ENCODE measurements at places on chromosomes 6 and 20.

- no peak for DNase-seq
Observed at GRCh38 chr6:35185302-35185681, 28.5 kb upstream of the SCUBE3 start.

DNA sequence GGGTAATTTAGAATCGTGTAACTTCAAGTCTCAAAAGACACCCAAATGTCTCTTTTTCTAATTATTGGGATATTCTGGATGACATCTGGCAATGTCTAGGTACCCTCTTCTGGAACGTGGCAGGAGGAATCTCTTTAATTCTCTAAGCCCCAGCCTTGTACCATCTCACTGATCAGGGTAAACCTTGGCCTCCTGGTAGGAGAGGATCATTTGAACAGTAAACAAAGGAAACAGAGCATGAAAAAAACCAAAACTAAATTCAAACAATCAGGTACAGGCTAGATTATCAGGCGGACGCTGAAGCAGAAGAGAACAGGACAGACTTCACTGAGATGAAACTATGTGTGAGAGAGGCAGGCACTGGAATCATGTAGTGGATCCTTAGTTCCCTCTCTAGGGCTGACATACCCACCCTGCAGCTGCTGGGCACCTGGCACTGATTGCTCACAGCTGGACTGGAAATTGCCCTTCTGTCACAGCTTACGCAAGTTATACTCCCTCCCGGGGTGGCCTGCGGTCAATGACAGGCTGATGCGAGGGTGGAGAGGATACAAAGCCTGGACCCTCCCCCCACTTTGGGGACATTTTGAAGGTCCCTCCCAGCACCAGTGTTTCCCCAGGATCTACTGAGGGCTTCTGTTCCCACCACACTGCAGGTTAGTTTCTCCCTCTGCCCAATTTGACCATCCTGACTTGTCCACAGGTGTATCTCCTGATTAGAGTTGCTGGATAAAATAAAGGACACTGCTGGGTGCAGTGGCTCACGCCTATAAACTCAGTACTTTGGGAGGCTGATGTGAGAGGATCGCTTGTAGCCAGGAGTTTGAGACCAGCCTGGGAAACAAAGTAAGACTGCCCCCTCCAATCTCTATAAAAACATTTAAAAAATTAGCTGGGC is 20.6 kb upstream of the ZBTB24 start:
- no peak for DNase-seq

GRCh38 chr6:143325379-143326140 is 124.9 kb downstream of the ADAT2 start:
- no peak for DNase-seq

DNA sequence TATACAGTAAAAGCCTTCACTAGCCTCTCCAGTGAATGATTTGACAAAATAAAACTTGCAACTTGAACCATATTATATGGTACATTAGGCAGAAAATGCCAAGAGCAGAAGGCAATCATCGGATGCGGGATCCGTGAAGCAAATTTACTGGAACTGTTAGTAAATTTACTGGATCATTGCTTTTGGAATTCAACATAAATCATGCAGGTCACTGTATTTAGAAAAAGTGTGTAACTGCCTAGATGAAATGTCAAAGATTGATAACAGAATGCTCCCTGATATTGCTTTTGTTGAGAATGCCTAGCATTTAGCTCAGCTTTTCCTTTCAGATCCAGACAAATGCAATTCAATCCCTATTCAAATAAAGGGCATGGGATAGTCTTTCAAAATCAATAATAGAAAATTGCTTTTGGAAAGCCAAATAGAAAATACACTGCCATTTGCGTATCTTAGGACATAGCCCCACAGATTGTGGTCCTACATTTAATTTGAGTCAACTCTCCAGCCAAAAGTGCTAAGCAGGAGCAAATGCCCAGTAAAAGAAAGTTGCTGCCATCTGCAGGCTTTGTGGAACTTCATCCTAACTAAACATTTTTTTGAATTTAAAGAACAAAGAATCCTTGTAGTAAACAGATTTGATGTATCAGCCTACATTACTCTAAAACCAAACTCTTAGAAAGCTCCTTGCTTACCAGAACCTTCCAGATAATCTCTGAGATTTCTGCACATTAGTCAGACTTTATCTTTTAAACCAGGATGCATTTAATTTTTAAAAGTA is 109.5 kb upstream of the HSF2 start:
- no peak for DNase-seq

DNA sequence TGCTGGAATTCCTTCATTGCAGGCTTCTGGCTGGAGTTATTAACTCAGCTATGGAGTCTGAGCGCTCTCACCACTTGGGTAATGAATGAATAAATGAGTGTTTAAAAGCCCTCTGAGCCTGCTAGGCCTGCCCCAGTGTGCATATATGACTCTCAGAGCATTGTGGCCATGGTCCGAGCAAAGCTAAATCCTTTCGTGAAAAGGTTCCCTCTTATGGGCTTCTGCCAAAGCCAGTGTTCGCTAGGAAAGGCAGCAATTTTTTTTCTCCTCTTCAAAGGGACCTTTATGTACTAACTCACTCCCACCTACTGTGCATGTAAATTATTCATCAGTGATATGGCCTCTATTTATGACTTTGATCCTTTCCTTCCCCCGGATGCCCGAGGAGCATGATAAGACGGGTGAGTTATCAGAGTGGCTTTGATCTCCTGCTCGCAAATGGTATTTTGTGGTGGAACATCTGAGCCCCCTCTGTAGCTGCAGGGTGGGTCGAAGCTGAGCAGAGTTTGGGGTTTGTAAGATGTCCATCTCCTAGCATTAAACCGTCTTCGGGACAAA is 88.6 kb downstream of the LINC00237 start:
- no peak for DNase-seq

DNA sequence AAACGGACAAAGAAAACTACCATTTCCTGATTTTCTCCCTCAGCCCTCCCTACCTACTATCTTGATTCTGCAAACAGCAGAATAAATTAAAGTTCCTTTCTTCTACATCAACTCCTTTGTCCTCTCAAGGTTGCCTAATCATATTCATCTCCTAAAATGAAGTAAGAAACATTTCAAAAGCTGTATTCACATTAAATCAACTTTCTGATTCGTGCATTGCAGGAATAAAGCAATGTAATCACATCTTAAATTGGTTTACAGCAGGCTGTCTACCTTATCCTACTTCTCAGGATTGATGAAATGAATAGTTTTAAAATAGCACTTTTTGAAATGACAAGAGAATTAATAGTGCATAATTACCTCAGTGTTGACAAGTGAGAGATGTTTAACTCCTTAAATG is 25.1 kb downstream of the PRKN start:
- no peak for DNase-seq

GRCh38 chr20:62370115-62370806 is 3.1 kb upstream of the LAMA5 start:
- no peak for DNase-seq

DNA sequence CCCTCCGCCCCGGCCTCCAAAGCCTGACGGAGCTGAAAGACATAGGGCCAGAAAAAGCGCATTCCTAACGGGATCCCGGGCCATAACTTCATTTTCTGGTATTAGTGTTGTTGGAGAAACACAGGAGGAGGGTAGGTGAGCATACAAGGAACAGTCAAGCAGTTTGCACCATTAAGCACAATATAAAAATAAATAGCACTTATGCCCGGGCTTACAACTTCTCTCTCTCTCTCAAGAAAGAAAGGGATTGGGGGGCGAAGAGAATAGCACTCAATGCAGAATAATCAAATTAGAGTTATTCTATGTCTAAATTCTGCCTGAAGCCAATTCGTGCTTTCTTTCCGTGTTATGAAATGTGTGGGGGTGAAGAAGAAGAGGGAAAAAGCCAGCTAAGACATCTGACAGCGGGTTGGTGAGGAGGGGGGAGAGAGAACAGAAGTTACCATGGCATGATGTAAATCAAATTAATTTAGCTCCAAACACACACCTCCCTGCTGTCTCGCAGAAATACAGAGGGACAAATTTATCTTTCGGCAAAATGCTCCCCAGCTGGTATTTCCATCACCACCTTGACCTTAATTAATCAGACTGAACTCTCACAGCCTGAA is 508 bp upstream of the METTL24 start:
- no peak for DNase-seq

Measured in stimulated activated CD4-positive, alpha-beta T cell treated with anti-CD3 and anti-CD28 coated beads, Interleukin-15, amount 100 ng/mL, for 1 hour (primary cell).